ENCODE measurements at places on chromosomes 3 and 15. TPM values are rescaled to one million over a fixed set of nuclear protein-coding genes. Genes with fewer than 3 reads are reported as not detected.

Gene STXBP5L
- not detected for total RNA-seq

- no peaks in the 10 kb centered on the region for H3K36me3 ChIP-seq
- peaks cover 2% of the 10 kb centered on the region for H3K27me3 ChIP-seq
- H3K4me1 ChIP-seq, result no peaks in the 10 kb centered on the region
- H3K4me3 ChIP-seq, result no peak overlapping the region
- no peak overlapping the region for H3K27ac ChIP-seq
- no peak for DNase-seq
Measured at GRCh38 chr3:122351612-122352011, 26.6 kb downstream of the CSTA start.

Gene CHRNB4
- not detected for total RNA-seq

- H3K36me3 ChIP-seq, result peaks cover 10% of the 10 kb centered on the region
- no peaks in the 10 kb centered on the region for H3K27me3 ChIP-seq
- H3K4me1 ChIP-seq, result peaks cover 42% of the 10 kb centered on the region
Measured at GRCh38 chr3:100076731-100077529, 37.4 kb downstream of the FILIP1L start.

DNA sequence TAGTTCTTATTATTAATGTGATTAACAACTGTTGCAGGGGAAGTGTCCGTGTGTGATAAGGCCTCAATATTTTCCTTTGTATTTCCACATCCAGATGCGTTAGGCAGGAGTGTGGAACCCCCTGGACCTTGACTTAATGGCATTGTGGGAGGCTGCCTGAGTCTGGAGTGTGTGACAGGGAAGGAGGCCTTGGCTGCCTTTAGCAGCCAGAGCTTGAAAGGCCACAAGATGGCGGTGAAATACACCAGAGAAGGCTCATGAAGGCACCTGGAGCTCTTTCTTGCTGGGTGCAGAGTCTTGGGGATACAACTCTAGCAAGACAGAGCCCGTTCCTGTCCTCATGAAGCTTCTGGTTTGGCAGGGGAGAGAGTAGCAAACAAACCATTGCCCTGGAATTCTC is 36.9 kb downstream of the POLR2M start:
- no peaks in the 10 kb centered on the region for H3K4me1 ChIP-seq
- H3K4me3 ChIP-seq, result no peak overlapping the region

GRCh38 chr3:70608434-70608833 is 296.0 kb upstream of the MDFIC2 start:
- H3K4me3 ChIP-seq, result no peak overlapping the region
- H3K27me3 ChIP-seq, result peaks cover 7% of the 10 kb centered on the region
- peaks cover 5% of the 10 kb centered on the region for H3K4me1 ChIP-seq

DNA sequence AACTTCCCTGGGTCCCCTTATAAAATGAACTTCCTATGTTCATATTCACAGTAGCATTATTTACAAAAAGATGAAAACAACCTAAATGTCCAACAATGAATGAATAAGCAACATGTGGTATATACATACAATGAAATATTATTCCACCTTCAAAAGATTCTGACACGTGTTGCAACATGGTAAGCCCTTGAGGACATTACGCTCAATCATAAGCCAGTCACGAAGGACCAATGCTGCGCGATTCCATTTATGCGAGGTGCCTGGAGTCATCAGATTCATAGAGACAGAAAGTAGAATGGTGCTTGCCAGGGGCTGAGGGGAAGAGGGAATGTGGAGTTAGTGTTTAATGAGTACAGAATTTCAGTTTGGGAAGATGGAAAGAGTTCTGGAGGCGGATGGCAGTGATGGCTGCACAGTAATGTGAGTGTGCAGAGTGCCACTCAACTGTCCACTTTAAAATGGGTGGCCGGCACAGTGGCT is 88.8 kb upstream of the ALDH1A3 start:
- H3K36me3 ChIP-seq, result no peaks in the 10 kb centered on the region
- peaks cover 5% of the 10 kb centered on the region for H3K27me3 ChIP-seq
- no peak overlapping the region for H3K4me3 ChIP-seq
- DNase-seq, result no peak
- no peaks in the 10 kb centered on the region for H3K4me1 ChIP-seq

GRCh38 chr3:172692751-172693338 is 18.0 kb downstream of the NCEH1 start:
- H3K27me3 ChIP-seq, result no peaks in the 10 kb centered on the region
- H3K27ac ChIP-seq, result peak overlapping the region; percentile 32
- H3K4me1 ChIP-seq, result peaks cover 10% of the 10 kb centered on the region
- no peak overlapping the region for H3K4me3 ChIP-seq

Gene ZKSCAN7
- 4.0 TPM for total RNA-seq

GRCh38 chr15:57015897-57016296 is 97.5 kb downstream of the TCF12 start:
- DNase-seq, result no peak
- H3K27ac ChIP-seq, result no peak overlapping the region
- peaks cover 12% of the 10 kb centered on the region for H3K36me3 ChIP-seq
- H3K4me3 ChIP-seq, result no peak overlapping the region

DNA sequence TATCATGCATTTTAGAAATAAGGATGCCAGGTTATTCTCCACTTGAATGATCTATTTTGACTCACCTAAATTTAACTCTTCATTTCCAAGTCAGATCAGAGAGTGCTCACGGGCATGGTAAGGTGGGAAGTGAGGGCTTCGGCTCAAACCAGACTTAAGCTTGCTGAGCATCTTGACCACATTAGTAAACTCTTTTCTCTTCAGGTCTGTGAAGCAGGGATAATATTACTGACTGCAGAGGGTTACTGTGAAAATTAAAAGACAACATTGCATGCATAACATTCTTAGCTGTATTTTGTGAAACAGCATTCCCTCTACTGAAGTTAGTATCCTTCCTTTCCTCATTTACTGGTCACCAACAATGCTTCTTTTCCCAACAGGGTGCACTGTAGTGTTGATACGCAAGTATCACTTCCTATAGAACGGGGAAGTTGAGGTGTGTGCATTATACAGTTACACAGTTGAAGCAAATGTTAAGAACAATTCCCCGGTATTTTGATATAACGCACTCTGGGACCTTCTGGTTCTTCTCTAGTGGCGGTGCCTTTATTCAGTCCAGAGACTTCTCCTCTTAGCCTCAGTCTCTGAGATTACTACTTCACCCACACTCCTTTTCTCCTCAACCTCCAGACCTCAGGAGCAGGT is 74.1 kb upstream of the MNS1 start:
- peaks cover 12% of the 10 kb centered on the region for H3K4me1 ChIP-seq
- H3K4me3 ChIP-seq, result no peak overlapping the region
- DNase-seq, result no peak
- H3K36me3 ChIP-seq, result no peaks in the 10 kb centered on the region
- H3K27me3 ChIP-seq, result no peaks in the 10 kb centered on the region
- no peak overlapping the region for H3K27ac ChIP-seq

- H3K27me3 ChIP-seq, result no peaks in the 10 kb centered on the region
- no peaks in the 10 kb centered on the region for H3K4me1 ChIP-seq
- no peak for DNase-seq
- peaks cover 11% of the 10 kb centered on the region for H3K36me3 ChIP-seq
- no peak overlapping the region for H3K4me3 ChIP-seq
Measured at GRCh38 chr15:55361048-55361447, 42.0 kb downstream of the PIGB start.

Data from activated CD8-positive, alpha-beta T cell treated with anti-CD3 and anti-CD28 coated beads for 36 hours (primary cell).